LoVo (cell line): ENCODE measurements at places on chromosomes 2 and 18.

DNA sequence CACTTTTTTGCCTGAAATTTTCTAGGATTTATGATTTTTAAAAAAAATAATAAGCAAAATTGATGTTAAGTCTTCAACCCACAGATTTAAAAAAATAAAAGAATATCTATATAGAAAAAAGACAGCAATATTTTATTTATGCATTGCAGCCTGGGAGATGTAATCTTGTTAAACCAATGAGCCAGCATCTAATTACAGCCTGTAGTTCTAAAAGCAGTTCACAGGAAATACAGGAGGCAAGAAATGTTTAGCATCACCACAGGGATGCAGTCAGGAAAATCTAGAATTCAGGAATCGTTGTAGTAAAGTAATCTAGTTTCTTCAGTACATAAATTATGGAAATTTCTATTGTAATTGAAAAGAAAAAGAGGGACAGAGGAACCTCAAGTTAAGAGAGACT is 17.2 kb downstream of the UGGT1 start:
- no peak for DNase-seq

DNA sequence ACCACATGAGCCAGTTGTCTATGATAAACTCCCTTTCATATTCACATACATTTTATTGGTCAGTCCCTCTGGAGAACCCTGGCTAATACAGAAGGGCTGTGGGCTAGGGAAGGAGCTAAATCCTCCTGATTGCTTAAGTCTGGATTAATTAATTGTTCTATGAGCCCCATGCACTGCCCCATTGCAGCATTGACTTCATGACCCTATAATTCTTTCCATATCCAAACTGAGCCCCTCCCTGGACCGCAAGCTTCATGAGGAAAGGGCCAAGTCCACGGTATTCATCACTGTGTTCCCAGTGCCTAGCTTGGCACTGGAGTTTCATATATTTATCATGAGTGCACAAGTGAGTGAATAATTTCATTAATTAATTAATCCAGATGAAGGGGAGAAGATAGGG is 124.0 kb downstream of the MBD2 start:
- no peak for DNase-seq

- no peak for DNase-seq
Observed at GRCh38 chr18:24315170-24315569, 82.5 kb downstream of the OSBPL1A start.

DNA sequence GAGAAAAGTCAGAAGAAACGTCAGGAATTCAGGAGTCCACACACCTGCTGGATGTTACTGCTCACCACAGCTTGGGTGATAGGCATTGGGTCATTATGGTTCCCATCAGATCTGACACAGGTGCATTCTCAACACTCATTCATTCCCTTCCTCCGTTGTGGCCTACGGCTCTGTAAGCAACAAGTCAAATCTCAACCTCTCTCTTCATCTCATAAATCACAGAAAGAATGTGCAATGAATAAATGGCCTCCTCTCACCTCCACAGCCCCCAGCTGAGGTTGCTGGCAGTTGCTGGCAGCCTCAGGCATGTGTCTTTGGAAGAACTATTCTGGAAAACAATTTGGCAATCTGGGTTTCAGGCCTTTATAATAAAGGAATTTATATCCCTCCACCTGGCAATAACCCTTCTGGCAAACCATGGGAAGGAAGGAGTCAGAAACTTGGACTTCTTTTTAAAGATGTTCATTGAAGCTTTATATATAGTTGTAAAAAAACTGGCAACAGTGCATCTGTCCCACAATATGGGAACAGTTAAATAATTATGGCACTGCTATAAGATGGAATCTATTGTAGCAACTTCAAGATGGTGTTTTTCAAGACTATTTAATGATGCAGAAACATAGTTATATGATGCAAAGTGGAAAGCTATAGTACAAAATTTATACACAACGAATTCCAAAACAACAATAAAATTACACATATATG is 175.4 kb downstream of the ANAPC1 start:
- DNase-seq: no peak

- DNase-seq: no peak
Observed at GRCh38 chr18:43129946-43130524, 14.6 kb upstream of the RIT2 start.

DNA sequence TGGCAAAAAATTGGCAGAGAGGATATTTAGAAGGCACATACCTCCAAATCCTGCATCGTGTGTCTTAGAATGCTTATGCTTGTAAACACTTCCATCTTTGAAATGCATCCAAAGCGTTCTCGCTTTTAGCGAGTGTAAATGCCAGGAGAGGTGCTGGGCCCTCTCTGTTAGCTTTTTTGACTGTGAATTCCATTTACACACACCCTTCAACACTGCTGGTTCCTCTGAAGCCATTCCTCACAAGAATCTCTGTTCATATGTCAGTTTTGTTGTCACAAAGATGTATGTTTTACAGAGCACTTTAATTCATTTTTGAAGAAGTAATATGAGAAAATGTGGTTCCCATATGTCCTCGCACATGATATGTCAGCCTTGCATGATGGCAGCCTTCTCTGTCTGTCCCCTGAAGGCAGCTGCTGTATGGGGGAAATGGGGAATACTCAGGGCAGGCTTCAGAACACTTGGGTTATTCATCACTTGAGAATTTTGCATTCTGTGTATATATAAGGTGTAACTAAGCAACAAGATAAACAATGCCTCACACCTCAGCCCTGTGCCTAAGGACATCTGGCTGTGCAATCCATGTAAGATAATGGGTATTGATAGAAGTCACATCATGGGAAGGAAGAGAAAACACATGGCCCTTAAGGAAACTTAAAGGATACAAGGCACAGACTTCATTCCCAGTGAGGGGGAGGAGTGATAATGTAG is 52.3 kb downstream of the RAB27B start:
- DNase-seq: no peak

DNA sequence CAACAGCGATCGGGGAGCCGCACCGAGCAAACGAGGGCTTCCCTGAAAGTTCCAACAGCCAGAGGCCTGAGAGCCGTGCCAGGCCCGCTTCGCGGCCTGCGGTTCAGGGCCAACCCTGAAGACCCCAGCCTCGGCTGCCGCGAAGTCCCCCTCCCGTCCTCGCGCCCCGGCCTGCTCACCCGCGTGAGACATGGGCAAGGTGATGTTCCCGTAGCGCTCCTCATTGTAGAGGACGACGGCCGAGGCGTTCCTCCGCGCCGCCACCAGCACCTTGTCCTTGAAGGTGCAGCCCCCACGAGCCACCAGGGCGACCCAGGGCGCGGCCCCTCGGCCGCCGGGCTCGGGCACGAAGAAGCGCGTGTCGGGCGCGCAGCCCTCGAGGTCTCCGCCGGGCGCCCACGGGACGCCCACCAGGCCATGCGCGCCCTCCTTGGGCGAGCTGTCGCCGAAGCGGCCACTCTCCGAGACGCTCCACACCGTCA is 510 bp downstream of the RNF149 start:
- no peak for DNase-seq

DNA sequence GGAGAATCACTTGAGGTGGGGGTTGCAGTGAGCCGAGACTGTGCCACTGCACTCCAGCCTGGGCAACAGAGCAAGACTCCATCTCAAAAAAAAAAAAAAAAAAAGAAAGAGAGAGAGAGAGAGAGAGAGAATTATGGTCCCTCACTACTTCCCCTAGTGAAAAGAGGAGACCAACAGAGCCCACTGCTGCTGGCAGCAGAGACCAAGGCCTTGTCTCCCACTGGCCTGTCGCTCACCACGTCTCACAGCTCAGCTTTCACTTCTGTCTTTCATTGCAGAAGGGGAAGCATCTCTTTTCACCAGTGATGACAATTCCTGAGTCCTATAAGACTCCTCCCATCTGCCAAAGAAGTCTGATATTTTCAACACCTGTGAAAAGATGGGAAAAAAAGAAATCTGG is 81.3 kb downstream of the CLHC1 start:
- no peak for DNase-seq
